Cardiac septum (tissue), 1 donor: ENCODE measurements at places on chromosomes 1 and 21.

- DNase-seq: no peak
These were observed 27.7 kb downstream of the NEK2 start for GRCh38 chr1:211647711-211648121.

DNA sequence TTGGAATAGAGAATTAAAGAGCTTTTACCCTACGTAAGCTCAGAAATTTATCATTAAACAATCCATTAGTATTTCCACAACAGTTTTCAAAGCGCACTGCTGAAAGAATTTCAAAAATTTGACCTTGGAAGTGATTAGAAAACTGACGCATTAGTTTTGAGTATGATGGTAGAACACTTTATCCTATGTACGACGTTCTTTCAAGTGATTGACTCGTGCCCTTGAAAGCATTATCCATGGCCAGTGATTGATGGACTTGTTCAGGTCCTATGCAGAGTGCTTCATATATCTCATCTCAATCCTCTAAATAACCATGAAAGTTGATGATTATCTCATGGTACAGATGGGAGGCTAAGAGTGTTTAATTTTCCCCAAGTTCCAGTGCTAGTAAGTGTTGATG is 697.2 kb downstream of the USP25 start:
- DNase-seq: no peak

DNA sequence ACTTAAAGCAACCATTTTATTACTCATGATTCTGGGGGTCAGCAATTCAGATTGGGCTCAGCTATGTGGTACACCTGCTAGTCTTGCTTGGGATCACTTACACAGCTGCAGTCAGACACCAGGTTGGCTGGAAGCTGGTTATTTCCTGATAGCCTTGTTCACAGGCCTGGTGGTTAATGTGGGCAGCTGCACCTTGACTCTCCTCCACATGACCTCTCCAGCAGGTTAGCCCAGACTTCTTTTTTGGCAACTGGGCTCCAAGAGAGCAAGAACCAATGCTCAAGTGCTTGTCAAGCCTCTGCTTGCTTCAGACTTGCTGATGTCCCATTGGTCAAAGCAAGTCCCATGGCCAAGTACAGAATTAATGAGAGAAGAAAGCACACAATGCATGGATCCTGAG is 11.8 kb upstream of the POGK start:
- DNase-seq: no peak

DNA sequence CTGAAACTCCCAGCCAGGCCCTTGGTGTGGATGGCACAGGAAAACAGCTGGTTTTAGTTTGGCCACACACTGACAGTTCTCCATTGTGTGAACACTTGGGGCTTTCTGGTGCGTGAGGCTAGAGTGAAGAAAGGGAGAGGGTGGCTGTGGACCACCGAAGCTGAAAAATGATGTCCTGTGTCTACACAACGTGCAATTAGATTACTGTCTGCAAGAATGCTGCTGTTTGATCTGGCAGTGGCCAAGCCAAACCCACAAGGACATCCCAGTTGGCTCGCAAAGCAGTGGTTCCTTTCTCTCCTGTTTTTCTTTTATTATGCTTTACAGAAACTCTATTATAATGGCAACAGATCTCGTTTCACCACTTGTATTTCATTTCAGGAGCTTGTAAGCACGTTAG is 58.9 kb downstream of the ERG start:
- no peak for DNase-seq

- DNase-seq: peak; percentile 46
These were observed 76.2 kb upstream of the TLR5 start for GRCh38 chr1:223219318-223219635.

- DNase-seq: no peak
These were observed 8.0 kb upstream of the C1orf159 start for GRCh38 chr1:1123581-1124507.

DNA sequence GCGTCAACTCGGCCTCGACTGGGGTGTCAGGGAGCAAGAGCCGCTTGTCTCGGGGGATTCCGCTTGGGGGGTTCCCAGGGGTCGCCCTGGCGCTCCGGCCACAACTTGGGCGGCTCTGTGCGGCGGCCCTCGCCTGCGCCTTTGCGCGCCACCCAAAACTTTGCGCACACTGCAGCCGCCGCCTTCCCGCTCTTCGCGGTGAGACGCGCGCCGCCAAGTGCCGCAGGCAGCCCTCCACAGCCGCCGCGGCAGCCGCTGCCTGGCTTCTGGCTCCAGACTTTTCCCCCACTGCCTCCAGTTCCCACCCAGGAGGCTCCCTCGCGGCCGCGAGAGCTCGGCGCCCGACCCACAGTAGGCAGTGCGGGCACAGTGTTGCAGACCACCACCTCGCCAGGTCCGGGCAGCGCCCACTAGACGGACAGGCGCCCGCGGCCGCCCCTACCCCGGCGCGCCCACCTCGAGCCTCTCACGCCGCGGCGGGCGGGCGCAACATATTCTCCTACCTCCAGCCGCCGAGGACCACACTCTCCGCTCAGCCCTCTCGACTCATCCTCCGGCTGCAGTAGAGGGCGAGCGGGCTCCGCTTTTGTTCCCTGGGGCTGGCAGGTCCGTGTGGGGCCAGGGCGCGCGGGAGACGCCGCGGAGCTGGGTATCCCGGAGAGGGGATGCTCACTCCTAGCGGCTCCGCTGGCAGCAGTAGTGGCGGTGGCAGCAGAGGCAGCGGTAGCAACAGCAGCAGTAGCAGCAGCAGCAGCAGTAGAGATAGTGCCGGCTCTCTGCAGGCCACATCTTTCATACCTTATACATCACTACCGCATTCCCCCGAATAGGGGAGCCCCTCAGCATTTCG is 296.6 kb downstream of the OMA1 start:
- DNase-seq: peak; percentile 78

GRCh38 chr1:94209425-94209824 is 28.0 kb downstream of the ARHGAP29 start:
- no peak for DNase-seq

GRCh38 chr1:114482585-114482984 is 28.4 kb downstream of the TRIM33 start:
- no peak for DNase-seq

DNA sequence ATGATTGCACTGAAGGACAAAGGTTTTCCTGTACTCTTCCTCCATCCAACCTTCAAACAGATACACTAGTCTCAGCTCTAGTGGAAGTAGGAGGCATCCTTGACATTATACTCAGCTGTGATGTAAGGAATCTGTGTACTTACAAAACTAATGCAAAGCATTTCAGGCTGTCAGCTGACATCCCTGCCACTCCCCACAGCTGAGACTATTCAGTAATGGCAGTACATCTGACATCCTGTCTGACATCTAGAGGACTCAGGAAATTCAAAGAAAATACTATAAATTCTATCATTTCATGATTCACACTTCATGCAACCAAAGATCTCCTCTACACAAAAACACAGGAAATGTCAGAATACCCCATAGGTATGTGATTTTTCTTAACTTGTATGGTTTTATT is 325.8 kb downstream of the SMYD3 start:
- no peak for DNase-seq

- DNase-seq: no peak
These were observed 65.4 kb upstream of the ARTN start for GRCh38 chr1:43867976-43868740.

- no peak for DNase-seq
These were observed 27.4 kb downstream of the AGL start for GRCh38 chr1:99877568-99877967.

DNA sequence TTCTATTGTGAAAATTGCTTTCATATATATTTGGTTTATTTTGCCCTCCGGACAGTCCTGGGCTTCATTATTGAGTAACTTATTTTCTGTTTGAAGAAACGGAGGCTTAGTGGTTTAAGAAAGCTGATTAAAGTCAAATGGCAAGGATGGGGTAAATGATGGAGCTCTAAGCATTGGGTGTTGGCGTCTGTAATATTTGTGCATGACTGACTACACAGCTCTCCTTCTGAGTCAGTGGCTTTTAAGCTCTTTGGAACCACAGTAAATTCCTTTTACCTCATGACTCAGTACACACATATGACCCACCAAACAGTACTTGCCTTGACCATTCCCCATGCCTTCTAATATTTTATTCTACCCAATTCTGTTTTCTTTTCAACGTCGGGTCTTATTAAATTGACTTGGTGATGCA is 21.0 kb downstream of the B3GALT5 start:
- DNase-seq: no peak

DNA sequence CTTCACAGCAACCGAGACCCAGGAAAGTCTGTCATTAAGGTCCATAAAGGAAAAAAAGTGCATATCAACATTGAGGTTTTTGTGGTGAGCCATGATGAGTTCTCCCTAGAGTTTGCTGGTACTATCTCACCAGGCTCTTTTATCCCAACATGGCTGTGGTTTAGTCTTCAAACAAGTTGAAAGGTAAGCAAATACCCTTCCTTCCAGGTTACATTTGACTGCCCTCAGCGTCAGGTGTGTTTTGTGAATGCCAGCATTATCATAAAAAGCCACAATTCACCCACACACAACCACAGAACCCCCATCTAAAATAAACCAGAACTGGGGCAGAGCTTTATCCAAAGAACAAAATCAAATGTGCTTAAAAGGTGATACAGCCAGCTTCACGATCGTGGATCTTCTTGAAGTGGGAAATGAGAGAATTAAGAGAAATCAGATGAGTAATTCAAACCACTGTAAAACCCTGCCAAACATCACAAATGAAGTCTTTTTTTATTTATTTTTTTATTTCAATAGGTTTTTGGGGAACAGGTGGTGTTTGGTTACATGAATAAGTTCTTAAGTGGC is 64.7 kb downstream of the SETD4 start:
- no peak for DNase-seq

GRCh38 chr1:169144941-169145626 is 38.6 kb downstream of the ATP1B1 start:
- no peak for DNase-seq

- DNase-seq: no peak
These were observed 19.7 kb upstream of the DYNLT5 start for GRCh38 chr1:66732407-66733166.

- DNase-seq: no peak
These were observed 31.0 kb downstream of the TMCC2 start for GRCh38 chr1:205258719-205259118.

- no peak for DNase-seq
These were observed 50.9 kb downstream of the VANGL2 start for GRCh38 chr1:160451119-160451858.

DNA sequence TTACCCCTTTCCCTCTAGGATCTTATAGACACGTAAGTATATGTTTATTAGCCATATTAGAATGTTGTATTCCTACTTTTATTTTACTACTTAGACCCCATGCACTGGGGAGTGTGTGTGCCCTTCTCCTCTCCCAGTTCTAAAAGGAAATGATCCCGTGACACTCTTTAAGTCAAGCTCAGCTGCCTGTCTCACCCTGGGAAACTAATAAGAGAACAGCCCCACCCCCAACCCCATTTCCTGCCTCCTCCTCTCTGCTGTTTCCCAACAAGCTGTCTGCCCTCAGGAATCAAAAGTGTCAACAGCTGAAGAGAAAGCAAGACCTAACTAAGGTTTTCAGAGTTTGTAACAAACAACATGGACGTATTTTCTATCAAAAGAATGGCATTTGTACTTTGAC is 92.6 kb upstream of the VAV3 start:
- DNase-seq: peak; percentile 80

GRCh38 chr21:34200288-34200905 is 127.0 kb downstream of the MRPS6 start:
- no peak for DNase-seq

DNA sequence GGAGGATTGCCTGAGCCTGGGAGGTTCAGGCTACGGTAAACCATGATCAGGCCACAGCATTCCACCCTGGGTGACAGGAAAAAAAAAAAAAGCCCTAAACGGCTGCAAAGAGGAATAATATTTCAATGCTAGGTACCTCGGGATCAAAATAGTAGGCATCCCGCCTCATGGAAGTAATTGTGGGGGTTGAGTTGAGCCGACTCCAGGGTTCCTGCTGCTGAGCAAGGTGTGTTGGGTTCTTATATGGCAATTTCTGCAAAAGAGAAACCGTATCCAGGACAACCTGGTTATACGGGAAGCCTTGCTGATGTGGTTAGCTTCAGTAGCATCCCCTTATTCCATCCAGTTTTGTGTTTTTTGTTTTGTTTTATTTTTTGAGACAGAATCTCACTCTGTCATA is 6.1 kb upstream of the ELAPOR1 start:
- DNase-seq: no peak

DNA sequence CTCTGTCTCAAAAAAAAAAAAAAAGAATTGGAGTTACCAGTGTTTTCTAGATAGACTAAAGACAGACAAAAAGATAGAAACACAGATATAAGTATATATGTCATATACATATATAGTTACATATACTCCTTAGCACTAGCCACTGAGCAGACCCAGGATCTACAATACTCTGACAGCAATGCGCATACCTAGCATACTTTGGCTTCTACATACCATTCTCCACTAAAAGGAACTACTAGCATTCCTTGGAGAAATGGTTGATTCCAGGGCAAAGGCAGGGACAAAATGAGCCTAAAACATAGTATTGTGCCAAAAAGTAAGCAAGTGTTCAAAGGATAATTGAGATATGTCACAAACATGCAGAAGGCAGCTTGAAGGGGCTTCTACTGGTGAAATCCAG is 22.7 kb downstream of the SYNJ1 start:
- no peak for DNase-seq

DNA sequence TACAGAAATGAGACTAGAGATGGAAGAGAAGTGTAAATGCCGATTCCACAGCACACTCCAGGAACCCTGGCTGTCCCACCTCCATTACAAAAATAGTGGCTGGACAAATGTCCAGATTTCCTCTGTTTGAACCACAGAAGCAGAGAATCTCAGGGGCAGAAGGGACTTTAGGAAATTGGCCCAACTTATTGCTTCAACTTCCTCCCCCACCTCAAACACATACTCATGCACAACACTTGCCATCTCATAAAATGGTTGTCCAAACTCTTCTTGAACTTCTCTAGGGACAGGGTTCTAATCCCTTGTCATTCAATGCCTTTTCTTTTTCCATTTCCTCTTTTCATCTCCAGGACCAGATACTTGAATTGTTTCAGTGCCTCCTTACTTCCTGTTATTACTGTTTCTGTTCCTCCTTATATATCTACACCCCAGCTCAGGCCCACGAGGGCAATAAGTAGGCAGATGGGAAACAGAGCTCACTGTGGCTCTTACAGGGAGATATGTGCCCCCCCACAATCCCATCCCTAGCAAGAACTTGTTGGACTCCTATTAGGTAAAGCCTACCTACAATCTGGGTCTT is 8.5 kb upstream of the B4GALT3 start:
- DNase-seq: no peak

GRCh38 chr1:164753521-164754077 is 194.6 kb downstream of the PBX1 start:
- no peak for DNase-seq

DNA sequence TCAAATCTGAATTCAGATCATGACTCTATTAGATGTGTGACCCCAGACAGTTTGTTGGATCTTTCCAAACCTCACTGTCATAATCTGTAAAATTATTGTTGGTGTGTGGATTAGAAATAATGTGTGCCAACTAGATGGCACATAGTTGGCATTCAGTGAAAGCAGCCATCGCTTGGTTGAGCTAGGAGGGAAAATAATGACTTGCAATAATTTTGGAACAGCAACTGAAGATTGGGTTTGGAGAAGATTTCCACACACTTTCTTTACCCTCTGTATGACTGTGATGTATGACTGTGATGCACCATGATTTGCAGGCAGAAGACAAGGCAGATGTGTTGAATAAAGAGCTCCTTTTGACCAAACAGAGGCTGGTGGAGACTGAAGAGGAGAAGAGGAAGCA is 24.0 kb upstream of the CACYBP start:
- DNase-seq: no peak

GRCh38 chr1:43368646-43369020 is 822 bp upstream of the ELOVL1 start:
- no peak for DNase-seq

GRCh38 chr1:9763914-9764313 is 59.9 kb downstream of the CLSTN1 start:
- DNase-seq: peak; percentile 26
